ENCODE measurements at places on chromosomes 5 and 9.
A peak's percentile ranks its signal among the peaks of the same experiment; 100 is the strongest.

GRCh38 chr5:135750506-135750905, 84.0 kb upstream of the SLC25A48 start:
- no peak for DNase-seq

DNA sequence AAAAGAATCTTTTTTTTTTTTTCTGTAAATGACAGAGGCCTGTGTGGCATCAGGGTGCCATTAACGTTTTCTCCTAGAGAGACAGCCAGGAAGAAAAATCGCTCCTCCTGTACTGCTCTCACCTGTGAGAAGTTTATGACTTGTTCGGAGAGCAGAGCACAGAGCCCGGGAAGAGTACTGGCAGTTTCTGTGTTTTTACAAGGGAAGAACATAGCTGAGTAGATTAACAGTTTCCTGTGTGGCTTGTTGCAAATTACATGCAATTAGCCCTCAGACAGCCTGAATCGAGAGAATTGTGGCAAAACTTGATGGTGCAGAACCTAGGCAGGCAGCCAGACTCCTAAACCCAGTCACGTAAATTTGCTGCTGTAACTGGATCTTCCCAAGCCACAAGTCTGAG, 32.1 kb downstream of the PRKACG start:
- no peak for DNase-seq

- DNase-seq: no peak
Observed at GRCh38 chr5:179331591-179332375, 13.5 kb downstream of the ADAMTS2 start.

DNA sequence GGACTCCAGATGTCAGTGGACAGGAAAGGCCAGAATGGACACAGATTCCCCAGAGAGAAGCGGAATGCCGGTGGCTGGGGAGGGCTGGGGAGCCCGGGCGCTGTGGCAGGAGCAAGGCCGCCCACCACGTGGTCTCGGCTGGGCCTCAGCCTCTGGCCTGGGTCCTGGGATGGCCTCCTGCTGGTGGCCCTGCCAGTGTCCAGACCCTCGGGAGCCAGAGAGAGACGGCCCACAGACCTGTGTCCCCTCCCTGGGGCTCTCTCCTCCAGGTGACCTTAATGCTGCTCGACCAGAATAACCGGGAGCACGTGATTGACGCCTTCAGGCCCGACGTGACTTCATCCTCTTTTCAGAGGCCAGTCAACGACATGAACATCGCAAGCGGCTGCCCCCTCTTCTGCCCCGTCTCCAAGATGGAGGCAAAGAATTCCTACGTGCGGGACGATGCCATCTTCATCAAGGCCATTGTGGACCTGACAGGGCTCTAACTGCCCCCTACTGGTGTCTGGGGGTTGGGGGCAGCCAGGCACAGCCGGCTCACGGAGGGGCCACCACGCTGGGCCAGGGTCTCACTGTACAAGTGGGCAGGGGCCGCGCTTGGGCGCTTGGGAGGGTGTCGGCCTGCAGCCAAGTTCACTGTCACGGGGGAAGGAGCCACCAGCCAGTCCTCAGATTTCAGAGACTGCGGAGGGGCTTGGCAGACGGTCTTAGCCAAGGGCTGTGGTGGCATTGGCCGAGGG, 19.0 kb downstream of the FBXW5 start:
- DNase-seq: no peak

DNA sequence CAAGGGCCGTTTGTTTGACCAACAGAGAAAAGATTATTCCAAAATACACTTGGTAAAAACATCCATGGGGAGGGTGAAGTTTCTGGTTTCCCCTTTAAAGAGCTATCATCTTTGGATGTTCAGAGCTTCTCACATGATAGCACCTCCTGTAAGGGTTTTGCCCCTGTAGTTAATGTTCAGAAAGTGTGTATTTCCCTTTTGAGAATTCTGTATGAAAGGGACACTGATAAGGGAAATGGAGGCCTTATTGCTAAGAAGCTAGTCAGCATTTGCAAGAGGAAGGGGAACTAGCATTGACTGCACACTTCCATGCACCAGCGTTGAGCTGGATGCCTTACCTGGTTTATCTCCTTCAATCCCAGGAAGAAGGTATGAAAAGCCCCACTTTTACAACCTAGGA, 31.5 kb upstream of the C5orf58 start:
- no peak for DNase-seq

GRCh38 chr9:37004424-37004935, 29.6 kb downstream of the PAX5 start:
- DNase-seq: no peak

GRCh38 chr5:36337597-36337996, 35.9 kb upstream of the RANBP3L start:
- no peak for DNase-seq

GRCh38 chr9:135468854-135469521, 10.6 kb upstream of the PPP1R26 start:
- peak; percentile 47 for DNase-seq
